ENCODE measurements at places on chromosomes 4 and X. TPM values are rescaled to one million over a fixed set of nuclear protein-coding genes. Genes with fewer than 3 reads are reported as not detected.

The SFRP2 gene
- total RNA-seq: not detected

The RNF150 gene
- 15.5 TPM for total RNA-seq

The KCNIP4 gene
- total RNA-seq: 8.7 TPM

The FGG gene
- total RNA-seq: 0.20 TPM

The TCEANC gene
- 4.5 TPM for total RNA-seq

The NEUROG2 gene
- not detected for total RNA-seq

The DCAF4L1 gene
- not detected for total RNA-seq

The ANOS1 gene
- total RNA-seq: 1.9 TPM

The BMPR1B gene
- total RNA-seq: 6.5 TPM

The TMEM150C gene
- total RNA-seq: 0.52 TPM

The IL21 gene
- not detected for total RNA-seq

The PLP1 gene
- not detected for total RNA-seq

The MGST2 gene
- total RNA-seq: 27.0 TPM

The DNASE1L1 gene
- total RNA-seq: 34.7 TPM

The ZIC3 gene
- not detected for total RNA-seq

The GPR50 gene
- not detected for total RNA-seq

Measured in renal cortical epithelial cell (primary cell).